Activated T-cell treated with anti-CD3 and anti-CD28 coated beads, Interleukin-2, amount 50 U/mL, for 48 hours (primary cell): ENCODE measurements at places on chromosomes 7 and 10.

DNA sequence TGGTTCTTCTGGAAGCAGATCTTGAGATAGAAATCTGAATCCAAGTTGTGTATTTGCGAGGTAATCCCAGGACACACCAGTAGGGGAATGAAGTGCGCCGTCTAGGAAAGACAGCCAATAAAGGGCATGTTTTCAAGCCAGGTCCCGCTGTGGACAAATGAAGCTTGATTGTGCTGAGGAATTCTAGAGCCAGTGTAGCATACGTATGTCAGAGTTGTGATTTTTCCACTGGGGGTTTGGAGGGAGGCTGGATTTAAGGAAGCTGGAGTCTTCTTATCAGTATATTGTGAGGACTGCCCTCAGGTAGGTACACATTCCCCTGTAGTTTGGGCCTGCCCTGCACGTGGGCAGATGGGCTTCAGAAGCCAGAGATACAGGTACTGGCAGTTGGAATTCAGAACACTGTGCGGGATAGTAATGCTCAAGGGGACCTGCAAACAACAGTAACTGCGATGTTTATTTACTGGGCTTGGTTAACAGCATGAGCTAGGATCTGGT, 50.9 kb downstream of the GALNT11 start:
- DNase-seq = peak; percentile 26

GRCh38 chr10:74292871-74293427, 141.9 kb downstream of the ADK start:
- DNase-seq = no peak

- peak; percentile 34 for DNase-seq
These were observed 40.6 kb upstream of the TSPAN13 start for GRCh38 chr7:16712916-16713315.

- no peak for DNase-seq
These were observed 89.4 kb upstream of the TMEM26 start for GRCh38 chr10:61542596-61542995.

GRCh38 chr7:46386428-46387399, 465.6 kb upstream of the IGFBP3 start:
- DNase-seq = no peak

DNA sequence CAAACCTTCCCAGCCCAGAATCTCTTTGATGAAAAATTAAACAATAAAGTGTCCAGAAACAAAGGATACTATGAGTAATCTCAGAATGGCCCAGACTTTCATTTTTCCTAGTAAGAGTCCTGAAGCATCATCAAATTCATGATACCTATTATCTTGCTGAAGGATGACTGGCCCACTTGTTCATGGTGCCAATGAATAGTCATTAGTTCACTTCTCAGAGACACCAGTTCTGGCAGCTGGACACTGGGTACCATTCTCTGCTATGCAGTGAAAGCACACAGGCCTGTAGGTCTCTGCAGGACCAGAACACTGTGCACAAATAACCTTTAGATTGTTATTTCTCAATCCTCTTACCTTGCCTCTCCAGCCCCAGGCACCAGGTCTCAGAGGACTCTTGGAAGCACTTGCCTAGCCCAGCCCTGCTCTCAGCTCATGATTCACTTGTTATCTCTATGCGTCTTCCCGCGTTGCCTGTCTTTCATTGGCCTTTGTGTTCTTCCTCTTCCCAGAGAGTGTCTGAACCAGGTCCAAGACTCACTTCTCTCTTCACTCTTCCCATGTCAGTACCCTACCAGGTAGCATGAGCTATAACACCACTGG, 98.1 kb upstream of the AGBL3 start:
- no peak for DNase-seq
